ENCODE measurements at places on chromosomes 1 and 21. TPM values are rescaled to one million over a fixed set of nuclear protein-coding genes. Genes with fewer than 3 reads are reported as not detected.

Gene LYPD8
- 0.39 TPM for polyA plus RNA-seq

DNA sequence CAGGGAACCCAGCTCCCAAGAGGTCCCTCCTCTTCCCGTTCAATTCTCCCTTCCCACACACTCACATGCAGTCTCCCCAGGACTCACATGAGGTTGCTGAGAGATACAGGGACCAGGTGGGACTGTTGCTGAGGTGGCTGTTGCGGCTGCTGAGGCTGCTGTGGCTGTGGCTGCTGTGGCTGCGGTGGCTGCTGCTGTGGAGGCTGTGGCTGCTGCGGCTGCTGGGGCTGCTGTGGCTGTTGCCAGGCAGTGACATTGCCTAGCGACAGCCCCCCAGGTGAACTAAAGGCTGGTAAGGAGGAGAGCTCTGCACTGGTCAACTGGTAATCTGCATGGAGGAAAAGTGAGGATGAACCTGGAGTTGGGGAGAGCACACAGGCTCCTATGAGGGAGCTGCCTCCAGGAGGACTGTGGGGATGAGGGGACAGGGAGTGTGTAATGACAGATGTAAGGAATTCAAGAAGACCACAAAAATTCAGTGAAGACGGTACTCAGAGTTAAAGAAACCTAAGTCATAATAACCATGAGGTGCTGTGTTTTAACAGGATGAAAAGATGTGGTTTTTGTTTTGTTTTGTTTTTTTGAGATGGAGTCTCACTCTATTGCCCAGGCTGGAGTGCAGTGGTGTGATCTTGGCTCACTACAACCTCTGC is 31.8 kb downstream of the MEF2D start:
- no peak for DNase-seq

GRCh38 chr1:47161298-47162040 is 24.2 kb downstream of the CYP4A22 start:
- DNase-seq = no peak

Gene CCDC181
- not detected for polyA plus RNA-seq

DNA sequence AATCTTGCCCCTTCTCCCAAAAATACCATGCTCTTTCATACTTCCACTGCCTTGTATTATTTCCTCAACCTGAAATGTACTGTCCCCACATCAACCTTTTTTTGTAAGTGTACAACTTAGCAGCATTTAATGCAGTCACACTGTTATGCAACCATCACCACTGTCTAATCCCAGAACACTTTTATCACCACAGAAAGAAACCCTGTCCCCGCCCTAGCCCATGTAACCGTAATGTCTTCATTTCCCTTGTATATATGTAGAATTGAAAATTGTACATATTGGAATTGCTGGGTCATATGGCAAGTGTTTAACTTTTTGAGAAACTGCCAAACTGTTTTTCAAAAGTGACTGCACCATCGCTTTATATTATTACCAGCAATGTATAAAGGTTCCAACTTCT is 37.4 kb downstream of the PTP4A2 start:
- DNase-seq = no peak

Gene MRPL55
- 98.2 TPM for polyA plus RNA-seq

Gene CFH
- polyA plus RNA-seq = 0.09 TPM

Gene IQGAP3
- not detected for polyA plus RNA-seq

GRCh38 chr1:204628868-204629267 is 56.7 kb downstream of the LRRN2 start:
- no peak for DNase-seq

Gene MMP23B
- polyA plus RNA-seq = not detected

- no peak for DNase-seq
These were observed 393.3 kb downstream of the PTBP2 start for GRCh38 chr1:97114842-97115241.

DNA sequence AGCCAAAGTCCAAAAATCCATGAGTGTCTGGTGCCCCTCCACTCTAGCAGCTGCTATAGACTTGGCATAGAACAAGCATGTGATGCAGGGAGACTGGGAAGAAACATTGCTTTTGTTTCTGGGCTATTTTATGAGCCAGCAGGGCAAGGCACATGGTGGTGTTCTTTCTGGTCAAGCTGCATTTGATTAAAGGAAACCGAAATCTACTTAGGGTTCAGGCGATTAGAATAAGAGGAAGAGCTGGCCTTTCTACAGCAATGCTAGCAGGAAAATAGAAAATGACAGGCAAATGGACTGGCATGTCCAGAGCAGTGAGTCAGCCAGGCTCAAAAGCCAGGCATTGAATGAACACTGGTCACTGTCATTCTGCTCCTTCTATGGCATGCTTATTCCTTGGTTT is 28.5 kb upstream of the ARHGAP29 start:
- DNase-seq = no peak

DNA sequence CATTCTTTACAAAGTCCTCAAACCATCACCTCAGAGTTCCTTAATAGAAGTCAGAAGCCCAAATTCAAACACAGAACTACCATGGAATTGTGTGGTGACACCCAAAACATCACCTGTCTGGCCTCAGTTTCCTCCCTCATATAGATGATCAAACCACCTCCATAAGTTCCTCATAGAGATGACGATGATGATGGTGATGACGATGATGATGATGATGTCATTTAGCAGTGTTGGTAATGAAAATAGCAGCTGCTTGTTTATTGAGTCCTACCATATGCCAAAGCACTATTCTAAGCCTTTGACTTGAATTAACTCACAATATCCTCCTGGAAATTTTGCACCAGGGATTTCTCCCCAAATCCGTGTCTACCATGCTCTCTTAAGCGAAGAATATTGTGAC is 139.9 kb downstream of the PROX1 start:
- DNase-seq = no peak

DNA sequence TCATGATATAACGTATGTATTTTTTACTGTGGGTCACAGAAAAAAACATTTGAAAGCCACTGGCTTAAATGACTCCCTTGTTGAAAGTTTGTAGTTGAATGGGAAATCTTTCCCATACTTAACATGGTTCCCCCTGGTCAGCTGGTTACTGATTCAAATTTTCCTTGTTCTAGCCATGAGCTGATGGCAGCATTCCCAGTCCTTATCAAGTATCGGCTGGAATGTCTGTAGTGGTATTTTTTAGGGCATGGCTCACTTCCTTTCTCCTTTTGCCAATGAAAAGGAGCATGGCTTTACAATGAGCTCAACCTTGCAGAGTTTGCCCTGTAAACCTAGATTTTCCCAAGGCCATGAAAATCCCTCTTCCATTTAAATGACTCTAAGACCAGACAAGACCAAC is 55.7 kb downstream of the GIPC2 start:
- DNase-seq = no peak

All from naive B cell (primary cell).